ENCODE measurements at places on chromosomes 2 and 18. TPM values are rescaled to one million over a fixed set of nuclear protein-coding genes. Genes with fewer than 3 reads are reported as not detected.

- DNase-seq = peak; percentile 57
- no peak overlapping the region for H3K4me3 ChIP-seq
- H3K36me3 ChIP-seq = no peaks in the 10 kb centered on the region
- H3K27me3 ChIP-seq = peaks cover 6% of the 10 kb centered on the region
Measured at GRCh38 chr2:239533569-239534316, 132.9 kb upstream of the HDAC4 start.

DNA sequence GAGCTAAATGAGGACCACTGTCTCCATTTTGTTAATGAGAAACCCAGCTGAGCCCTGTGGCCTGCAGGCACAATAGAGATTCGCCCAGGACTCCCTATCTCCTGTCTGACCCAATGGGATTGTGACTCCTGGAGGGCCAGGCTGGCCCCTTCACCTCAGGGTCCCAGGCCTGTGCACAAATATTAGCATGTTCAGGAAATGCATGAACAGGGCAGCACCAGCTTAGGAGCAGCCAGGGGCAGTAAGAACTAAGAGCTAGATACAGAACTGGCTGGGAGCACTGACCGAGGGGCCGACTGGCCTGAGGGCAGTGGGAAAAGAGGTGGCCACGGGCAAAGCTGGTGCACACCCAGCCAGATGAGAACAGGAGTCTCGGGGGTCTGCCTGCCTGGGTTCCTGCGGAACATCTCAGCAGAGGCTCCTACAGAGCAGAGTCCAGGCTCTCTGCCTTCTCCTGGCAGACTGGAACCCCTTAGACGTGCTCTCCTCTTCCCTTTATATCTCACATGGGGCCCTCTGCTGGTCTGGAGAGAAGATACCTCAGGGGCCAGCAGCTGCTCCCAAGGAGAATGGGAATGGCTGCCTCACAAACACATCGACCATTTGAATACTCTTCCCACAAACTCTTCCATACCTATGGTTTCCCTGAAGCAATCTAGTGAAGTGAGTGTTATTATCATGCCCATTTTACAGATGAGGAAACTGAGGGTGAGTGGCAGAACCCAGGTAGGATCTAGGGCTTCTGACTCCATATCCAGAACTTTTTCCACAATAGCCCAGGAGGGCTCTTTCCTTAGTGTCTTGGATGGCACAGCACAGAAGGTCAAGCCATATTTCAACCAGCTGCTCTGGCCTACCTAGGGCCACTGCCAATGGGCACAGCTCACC, 77.6 kb upstream of the OTOF start:
- no peaks in the 10 kb centered on the region for H3K36me3 ChIP-seq
- no peak for DNase-seq
- no peaks in the 10 kb centered on the region for H3K4me1 ChIP-seq
- no peak overlapping the region for H3K27ac ChIP-seq
- no peak overlapping the region for H3K4me3 ChIP-seq
- peaks cover 42% of the 10 kb centered on the region for H3K27me3 ChIP-seq

GRCh38 chr2:96320728-96321622, 4.1 kb upstream of the ITPRIPL1 start:
- peak overlapping the region; percentile 71 for H3K27ac ChIP-seq
- H3K4me1 ChIP-seq = peaks cover 16% of the 10 kb centered on the region
- no peaks in the 10 kb centered on the region for H3K36me3 ChIP-seq
- H3K4me3 ChIP-seq = peak overlapping the region; percentile 68
- no peaks in the 10 kb centered on the region for H3K27me3 ChIP-seq

- no peaks in the 10 kb centered on the region for H3K27me3 ChIP-seq
- no peaks in the 10 kb centered on the region for H3K36me3 ChIP-seq
- H3K27ac ChIP-seq = no peak overlapping the region
- H3K4me1 ChIP-seq = peaks cover 3% of the 10 kb centered on the region
- no peak overlapping the region for H3K4me3 ChIP-seq
Measured at GRCh38 chr2:109137616-109138015, 8.6 kb downstream of the SH3RF3 start.

GRCh38 chr2:102735416-102736109, 26.3 kb upstream of the TMEM182 start:
- peaks cover 11% of the 10 kb centered on the region for H3K4me1 ChIP-seq
- H3K27me3 ChIP-seq = no peaks in the 10 kb centered on the region
- H3K27ac ChIP-seq = no peak overlapping the region
- DNase-seq = no peak
- H3K36me3 ChIP-seq = peaks cover 7% of the 10 kb centered on the region
- H3K4me3 ChIP-seq = peak overlapping the region; percentile 72

DNA sequence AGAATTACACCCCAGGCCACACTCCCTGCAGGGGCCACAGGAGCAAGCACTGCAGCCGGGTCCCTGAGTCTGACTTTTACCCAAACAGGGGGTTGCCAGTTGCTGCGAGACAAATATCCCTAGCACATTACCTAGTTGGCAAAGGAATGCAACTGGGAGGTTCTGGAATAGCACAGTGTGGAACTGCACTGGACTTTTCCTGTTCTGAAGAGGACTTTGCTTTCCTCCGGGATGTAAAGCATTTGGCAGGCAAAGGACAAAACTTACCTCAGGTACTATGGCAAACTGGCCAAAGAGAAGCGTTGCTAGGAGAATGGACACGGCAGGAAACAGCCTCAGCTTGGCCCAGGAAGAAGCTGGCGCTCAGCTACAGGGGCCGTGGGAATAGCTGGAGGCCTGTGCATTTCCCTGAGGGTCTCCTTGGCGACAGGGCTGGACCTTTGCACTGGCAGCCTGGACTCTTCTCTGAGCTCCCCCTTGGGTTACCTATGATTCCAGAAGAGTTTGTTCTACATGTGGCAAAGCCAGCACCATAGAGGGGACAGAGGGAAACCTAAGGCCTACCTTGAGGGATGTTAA, 45.0 kb downstream of the BCL11A start:
- no peaks in the 10 kb centered on the region for H3K36me3 ChIP-seq
- no peak overlapping the region for H3K4me3 ChIP-seq
- H3K27me3 ChIP-seq = no peaks in the 10 kb centered on the region

DNA sequence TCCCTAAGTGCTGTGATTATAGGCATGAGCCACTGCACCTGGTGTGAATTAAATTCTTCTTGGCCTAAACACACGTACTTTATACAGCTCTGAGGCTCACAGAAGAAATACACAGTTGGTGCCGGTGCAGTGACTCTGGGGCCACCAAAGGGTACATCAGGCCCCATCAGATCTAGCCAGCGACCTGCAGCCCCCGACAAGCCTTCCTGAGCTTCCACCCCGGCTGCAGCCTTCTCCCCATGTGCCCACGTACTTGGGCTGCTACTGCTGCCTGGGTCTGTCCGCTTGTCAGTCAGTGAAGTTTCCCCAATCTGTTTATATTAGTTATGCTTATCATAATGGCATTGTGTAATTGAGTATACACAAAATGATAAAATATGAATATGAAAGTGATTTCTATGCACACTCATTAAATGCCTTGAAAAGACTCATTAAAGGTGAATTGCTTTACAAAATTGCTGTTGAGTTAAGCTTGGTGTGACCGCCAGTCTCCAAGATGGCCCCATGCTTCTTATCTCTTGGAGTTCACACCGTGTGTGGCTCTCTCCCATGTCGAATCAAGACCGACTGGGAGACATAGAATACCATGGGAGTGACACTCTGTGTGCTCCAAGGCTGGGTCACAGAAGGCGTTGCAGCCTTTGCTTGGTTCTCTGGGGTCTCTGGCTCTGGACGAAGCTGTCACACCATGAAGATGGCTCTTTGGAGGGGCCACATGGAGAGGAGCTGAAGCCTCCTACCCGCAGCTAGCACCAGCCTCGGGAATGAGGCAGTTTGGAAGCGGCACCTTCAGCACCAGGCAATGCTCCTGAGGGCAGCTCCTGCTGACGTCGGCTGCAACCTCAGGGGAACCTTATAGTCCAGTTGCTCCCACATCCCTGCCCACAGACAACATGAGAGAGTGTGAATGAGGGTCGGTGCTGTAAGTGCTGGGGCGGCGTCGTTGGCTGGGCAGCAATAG, 29.2 kb upstream of the HPCAL1 start:
- no peak overlapping the region for H3K27ac ChIP-seq
- no peak overlapping the region for H3K4me3 ChIP-seq
- DNase-seq = no peak
- H3K4me1 ChIP-seq = peaks cover 4% of the 10 kb centered on the region
- no peaks in the 10 kb centered on the region for H3K27me3 ChIP-seq

DNA sequence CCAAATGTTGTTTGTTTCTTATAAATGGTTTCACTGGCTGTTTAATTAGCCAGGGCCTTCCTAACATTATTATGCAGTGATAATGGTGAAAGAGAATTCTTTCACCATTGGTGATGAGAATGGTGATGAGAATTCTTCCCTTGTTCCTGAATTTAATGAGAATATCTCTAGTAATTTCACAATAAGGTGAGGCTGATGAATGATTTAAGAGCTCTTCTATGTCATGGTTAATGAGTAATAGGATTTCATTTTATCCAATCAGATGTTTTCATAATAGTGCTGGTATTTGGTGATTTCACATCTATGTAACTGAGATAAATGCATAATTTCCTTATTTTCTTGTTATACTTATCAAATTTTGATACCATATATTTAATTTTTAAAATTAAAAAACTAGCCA, 535.7 kb upstream of the ZEB2 start:
- no peaks in the 10 kb centered on the region for H3K27me3 ChIP-seq
- no peaks in the 10 kb centered on the region for H3K4me1 ChIP-seq
- H3K36me3 ChIP-seq = no peaks in the 10 kb centered on the region
- H3K27ac ChIP-seq = no peak overlapping the region
- H3K4me3 ChIP-seq = no peak overlapping the region
- no peak for DNase-seq

DNA sequence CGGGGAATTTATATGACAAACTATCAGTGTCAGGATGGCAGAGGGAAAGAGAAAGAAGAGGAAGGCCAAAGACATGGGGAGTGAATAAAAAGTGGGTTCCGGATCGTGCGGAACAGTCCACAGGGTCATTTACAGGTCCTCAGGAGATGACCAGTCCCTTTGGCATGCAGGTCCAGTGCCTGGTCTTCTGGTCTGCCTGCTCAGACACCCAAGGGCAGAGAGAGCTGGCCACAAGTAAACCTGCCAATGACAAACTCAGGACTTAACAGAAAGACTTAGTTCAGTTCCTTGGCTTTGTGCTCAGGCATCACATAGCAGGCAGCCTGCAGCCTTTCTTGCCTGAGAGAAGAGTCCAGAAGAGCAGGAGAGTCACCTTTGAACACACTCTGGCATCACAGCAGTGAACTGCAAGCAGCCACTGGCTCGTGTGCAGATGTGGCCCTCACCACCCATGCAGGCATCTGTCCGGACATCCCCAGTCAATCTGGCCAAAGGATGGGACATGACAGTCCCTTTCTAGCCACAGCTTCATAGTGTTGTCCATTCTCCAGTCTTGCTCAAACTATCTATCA, 14.0 kb downstream of the TMEM127 start:
- peak; percentile 58 for DNase-seq
- H3K36me3 ChIP-seq = peaks cover 53% of the 10 kb centered on the region
- no peaks in the 10 kb centered on the region for H3K27me3 ChIP-seq
- peak overlapping the region; percentile 71 for H3K27ac ChIP-seq
- peaks cover 54% of the 10 kb centered on the region for H3K4me1 ChIP-seq

DNA sequence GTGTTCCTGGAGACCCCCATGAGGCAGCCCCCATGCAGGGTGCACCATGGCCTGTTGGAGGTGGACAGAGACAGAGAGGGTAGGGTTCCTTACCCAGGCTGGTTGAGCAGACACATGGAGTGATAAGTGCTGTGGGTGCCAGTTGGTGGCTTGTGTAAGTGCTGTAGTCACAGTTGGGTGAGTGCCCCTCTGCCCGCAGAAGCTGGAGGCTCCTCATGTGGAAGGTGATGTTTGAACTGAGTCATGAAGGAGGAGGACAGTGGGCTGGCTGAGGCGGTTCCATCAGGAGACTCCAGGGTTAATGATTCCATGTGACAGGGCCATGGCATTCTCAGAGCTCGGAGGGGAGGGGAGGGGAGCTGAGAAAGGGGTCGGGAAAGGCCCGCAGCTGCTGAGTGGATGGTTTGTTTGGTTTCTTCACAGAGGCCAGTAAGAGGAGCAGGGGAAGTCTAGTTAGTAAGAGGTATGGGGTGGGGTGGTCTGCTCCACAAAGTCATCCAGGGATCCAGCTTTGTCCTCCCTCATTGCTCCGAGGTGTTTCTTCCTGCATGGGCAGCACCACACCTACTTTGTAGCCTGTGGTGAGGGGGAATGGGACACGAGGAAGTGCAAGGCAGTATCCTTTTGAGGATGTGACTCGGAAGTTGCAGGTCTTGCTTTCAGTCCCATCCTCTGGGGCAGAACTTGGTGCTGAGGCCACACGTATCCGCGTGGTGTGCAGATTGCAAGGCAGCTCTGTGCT, 13.6 kb downstream of the IMPA2 start:
- DNase-seq = no peak
- no peak overlapping the region for H3K4me3 ChIP-seq
- no peaks in the 10 kb centered on the region for H3K36me3 ChIP-seq
- H3K27ac ChIP-seq = peak overlapping the region; percentile 50
- H3K4me1 ChIP-seq = peaks cover 44% of the 10 kb centered on the region

DNA sequence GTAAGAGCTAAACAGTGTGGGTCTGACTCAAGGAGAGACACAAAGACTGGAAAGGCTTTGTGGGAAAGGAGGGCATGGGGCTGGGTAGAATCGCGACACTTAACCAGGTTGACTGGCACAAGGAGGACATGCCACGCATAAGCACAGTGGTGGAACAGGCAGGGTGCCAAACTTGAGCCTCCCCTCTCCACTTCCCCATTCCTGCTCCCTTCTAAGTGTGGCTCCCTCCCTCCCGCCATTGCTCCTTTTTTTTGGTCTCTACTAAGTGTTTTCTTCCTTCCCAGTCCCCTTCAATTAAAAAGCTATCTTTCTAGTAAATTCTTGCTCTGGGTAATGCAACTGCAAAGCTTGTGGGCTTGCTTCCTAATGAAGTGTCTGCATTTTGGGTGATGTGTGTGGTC, 40.3 kb upstream of the ZFP36L2 start:
- no peaks in the 10 kb centered on the region for H3K36me3 ChIP-seq
- H3K27me3 ChIP-seq = no peaks in the 10 kb centered on the region
- H3K27ac ChIP-seq = peak overlapping the region; percentile 25
- peaks cover 18% of the 10 kb centered on the region for H3K4me1 ChIP-seq
- no peak overlapping the region for H3K4me3 ChIP-seq

Gene TBR1
- not detected for total RNA-seq

Gene LIMS4
- total RNA-seq = 2.9 TPM

Gene BMPR2
- total RNA-seq = 66.1 TPM

Gene SLC4A5
- total RNA-seq = 3.0 TPM

Gene SH3BP4
- total RNA-seq = 17.1 TPM

Gene POTEI
- not detected for total RNA-seq
